ENCODE measurements at places on chromosomes 4 and X. TPM values are rescaled to one million over a fixed set of nuclear protein-coding genes. Genes with fewer than 3 reads are reported as not detected.

DNA sequence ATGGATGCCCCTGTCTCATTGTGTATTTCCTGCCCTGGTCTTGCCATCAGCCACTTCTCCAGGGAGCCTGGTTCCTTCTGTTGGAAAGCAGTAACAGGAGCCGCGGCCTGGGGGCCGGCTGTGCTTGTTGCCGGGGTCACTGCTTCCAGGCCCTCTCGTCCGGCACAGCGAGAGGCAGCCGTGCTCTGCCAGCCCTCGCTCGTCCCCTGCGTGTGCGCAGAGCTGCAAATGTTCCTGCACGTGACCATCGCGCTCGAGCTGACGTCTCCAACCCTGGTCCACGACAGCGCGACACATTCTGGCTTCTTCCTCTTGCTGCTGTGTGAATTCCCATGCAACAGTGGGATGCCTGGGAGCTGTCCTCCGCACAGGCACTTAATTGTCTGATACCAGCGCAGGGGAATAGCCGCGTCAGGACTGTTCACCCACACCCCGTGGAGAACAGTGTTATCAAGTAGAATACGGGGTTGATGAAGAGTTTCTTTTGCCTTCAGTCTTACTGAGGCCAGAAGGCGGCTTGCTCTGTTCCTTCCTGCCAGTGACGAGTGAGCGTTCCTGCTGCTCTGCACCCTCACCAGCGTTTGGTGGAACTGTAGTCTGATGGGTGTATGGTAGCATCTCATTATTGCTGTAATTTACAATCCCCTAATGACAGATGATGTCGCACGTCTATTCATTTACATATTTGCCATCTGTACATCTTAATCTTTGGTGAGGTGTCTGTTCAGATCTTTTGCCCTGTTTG is 12.3 kb downstream of the PDE6B start:
- DNase-seq, result no peak

- no peak for DNase-seq
Measured at GRCh38 chr4:8788174-8788573, 83.5 kb downstream of the HMX1 start.

The EFHC2 gene
- 0.29 TPM for total RNA-seq

The CXCL8 gene
- 31.5 TPM for total RNA-seq

GRCh38 chr4:143539670-143540023 is 26.1 kb downstream of the SMARCA5 start:
- no peak for DNase-seq

DNA sequence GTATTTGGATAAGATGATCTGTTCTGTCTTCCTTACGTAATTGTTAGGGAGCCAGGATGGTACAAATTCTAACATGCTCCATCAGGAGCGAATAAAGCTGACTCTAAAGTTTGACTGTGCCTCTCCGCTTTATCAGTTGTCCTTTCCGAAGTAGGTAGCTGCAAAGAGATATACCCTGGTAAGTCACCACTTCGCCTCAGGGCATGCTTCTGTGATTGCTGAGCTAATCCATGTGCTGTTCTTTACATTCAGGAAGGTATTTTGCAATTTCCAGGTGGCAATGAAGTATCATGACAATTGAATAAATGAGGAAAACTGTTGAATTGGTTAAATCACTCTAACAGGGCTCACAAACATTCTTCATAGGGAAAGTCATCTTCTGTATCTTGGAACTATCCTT is 38.9 kb downstream of the KIT start:
- no peak for DNase-seq

GRCh38 chrX:129769467-129770154 is 10.1 kb upstream of the SASH3 start:
- DNase-seq, result no peak

The NEUROG2 gene
- not detected for total RNA-seq

The ITIH6 gene
- total RNA-seq, result not detected

The GPR50 gene
- total RNA-seq, result not detected

DNA sequence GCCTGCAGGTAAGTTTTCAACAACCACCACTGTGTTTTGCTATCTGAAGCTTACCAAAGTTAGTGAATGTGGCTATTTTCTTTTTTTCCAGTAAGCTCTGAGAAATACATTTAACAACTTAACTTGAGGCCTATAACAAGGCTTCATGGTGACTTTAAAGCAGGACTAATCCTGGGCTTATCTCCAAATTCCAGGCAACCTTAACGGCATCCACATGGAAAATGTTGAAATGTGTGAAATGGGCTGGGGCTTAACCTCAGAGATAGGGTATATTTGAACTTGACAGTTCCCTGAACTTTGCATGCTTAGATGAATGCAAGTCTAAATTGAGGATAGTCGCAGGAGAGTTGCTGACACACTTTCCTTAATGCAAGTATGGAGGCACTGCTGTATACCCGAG is 539.2 kb downstream of the GALNTL6 start:
- DNase-seq, result no peak

GRCh38 chr4:137310593-137311490 is 221.5 kb downstream of the PCDH18 start:
- DNase-seq, result no peak

DNA sequence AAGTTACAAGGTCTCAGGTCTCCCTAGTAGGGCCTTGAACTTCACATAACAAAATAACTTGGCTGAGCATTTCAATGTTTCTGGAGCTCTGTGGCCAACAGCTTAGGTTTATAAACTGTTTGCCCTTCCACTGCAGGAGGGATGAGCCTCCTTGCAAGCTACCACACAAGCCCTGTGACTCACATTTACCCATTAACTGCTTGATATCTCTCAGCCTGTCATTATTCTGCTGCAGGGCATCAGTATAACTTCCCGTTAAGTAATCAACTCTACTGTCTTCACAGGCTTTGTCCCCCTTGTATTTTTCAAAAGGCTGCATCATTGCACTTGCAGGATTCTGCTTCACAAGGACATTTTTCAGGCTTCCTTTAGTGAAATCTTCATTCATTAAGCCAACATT is 151.7 kb upstream of the CXCL13 start:
- DNase-seq, result no peak

- DNase-seq, result no peak
Measured at GRCh38 chr4:174135530-174135929, 147.9 kb downstream of the FBXO8 start.

- no peak for DNase-seq
Measured at GRCh38 chr4:7128644-7129043, 60.8 kb upstream of the GRPEL1 start.

The FAM47A gene
- not detected for total RNA-seq

GRCh38 chr4:76301068-76301774 is 5.3 kb upstream of the STBD1 start:
- DNase-seq, result no peak

The USP17L19 gene
- not detected for total RNA-seq

The GPRASP1 gene
- total RNA-seq, result 4.0 TPM

The WDR13 gene
- 96.9 TPM for total RNA-seq

DNA sequence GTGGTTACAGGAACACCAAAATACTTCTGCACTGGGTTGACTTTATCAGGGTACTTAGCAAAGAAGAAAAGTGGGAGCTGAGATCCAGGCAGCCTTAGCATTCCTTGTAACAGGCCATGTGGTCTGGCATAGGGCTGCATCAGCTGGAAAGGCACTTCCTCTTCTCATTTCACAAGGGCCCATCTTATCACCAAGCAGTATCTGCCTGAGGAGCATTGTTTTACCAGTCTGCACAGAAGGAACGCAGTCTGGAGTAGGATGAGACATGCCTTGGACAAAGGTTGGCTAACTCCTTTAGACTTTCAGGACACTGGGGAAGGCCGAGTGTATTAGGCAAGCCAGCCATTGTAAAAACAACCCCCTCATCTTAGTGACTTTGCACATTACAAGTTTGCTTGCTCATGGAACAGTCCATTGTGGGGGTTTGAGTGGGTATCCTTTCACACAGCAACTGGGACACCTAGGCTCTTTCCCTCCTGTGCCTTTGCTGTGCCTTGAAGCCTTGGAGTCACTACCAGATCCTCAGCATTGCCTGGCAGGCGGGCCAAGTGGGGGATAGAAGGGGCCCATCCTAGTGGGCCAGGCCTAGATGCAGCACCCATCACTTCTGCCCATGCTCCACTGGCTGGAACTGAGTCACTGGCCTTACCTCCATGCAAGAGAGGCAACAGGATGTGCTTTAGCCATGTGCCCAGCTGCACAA is 4.6 kb downstream of the SUV39H1 start:
- peak; percentile 64 for DNase-seq

GRCh38 chr4:98536631-98537030 is 121.8 kb downstream of the TSPAN5 start:
- no peak for DNase-seq

DNA sequence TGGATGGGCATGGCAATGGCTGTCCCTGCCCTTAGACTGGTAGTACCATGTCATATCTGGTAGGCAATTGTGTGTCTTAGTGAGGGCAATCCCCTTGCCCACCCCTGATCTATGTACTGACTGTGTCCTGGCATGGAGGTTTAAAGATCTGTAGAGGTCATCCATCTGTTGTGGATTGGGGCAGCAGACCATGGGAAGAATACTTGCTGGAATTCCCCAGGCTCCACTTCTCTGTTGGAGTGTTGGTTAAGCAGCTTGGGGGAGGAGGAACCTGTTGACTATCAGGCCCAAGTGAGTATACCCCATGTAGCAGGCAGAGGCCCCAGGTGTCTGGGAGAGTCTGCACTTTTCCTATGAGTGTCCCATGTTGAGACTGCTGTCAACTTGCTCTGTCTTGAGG is 246.7 kb upstream of the DIPK2B start:
- no peak for DNase-seq

GRCh38 chr4:152110780-152111179 is 350.0 kb upstream of the GATB start:
- DNase-seq, result no peak

The MAGEB10 gene
- total RNA-seq, result not detected

- no peak for DNase-seq
Measured at GRCh38 chr4:150126201-150126863, 48.1 kb downstream of the DCLK2 start.

GRCh38 chr4:146159384-146160058 is 16.0 kb upstream of the LSM6 start:
- no peak for DNase-seq

The HPGDS gene
- 4.1 TPM for total RNA-seq

GRCh38 chr4:101040776-101041175 is 306.6 kb downstream of the PPP3CA start:
- DNase-seq, result no peak
